ENCODE measurements at places on chromosomes 1 and 21.

GRCh38 chr1:224900062-224900630 is 29.3 kb upstream of the DNAH14 start:
- no peak for DNase-seq

- no peak for DNase-seq
These were observed 594 bp downstream of the LUZP1 start for GRCh38 chr1:23168079-23168444.

GRCh38 chr1:158506369-158506987 is 34.5 kb downstream of the OR10R2 start:
- DNase-seq = no peak

DNA sequence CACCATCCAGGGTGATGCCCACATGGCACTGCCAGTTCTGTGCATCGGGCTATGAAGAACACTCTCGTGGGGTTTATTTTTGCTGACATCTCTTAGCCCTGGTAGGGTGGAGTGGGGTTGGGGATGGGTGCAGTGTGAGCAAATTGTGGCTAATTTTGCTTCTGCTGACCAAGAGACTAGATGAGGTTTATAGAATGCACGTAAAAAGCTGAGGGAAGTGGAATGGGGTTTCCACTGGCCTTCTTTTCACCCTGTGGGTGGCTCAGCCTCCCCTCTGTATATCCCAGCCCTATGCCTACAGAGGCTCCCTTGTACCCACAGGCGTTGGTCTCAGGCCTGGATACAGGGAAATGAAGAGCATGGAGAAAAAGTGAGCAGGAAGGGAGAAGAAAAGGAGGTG is 44.1 kb upstream of the RAB4A start:
- DNase-seq = no peak

- no peak for DNase-seq
These were observed 30.7 kb downstream of the TUFT1 start for GRCh38 chr1:151570819-151571218.
